ENCODE measurements at places on chromosomes 12 and 14.

- DNase-seq: no peak
Observed at GRCh38 chr14:100858838-100859220, 32.9 kb downstream of the MEG3 start.

GRCh38 chr14:103512701-103513611 lies 9.7 kb downstream of the CKB start:
- DNase-seq: no peak

- no peak for DNase-seq
Observed at GRCh38 chr12:12784911-12785814, at the start of gene APOLD1. Gene APOLD1, plus strand, starts transcription at chr12:12785659. Its CDS starts 33 bp downstream, at chr12:12785692.

GRCh38 chr14:94113908-94114588 lies 3.5 kb downstream of the IFI27 start:
- no peak for DNase-seq

Measured in stimulated activated naive CD8-positive, alpha-beta T cell treated with anti-CD3 and anti-CD28 coated beads, Interleukin-15, amount 100 ng/mL, for 72 hours (primary cell).